Inflammatory macrophage treated with lipopolysaccharide for 4 hours (primary cell): ENCODE measurements at places on chromosomes 6 and 20.
A peak's percentile ranks its signal among the peaks of the same experiment; 100 is the strongest.

DNA sequence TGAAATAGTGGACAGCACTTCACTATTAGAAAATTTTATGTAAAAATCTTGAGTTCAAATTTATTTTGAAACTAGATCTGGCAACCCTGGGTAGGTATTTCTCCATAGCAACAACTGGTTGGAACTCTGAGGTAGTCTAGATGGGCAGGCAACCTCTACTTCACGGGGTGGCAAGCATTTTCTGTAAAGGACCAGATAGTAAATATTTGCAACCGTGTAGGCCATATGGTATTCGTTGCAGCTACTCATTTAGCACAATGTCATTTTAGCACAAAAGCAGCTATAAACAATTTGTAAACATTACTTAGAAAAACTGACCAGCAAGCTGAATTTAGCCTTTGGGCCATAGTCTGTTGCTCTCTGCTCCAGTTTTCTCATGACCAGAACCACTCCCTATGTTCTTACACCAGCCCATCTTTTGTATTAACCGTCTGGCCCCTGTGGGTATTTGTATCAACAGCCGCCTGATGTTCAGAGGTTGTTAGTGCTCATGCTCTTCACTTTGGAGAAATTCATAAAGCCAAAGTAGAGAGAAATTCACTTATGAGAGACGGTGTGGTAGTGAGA, 29.2 kb downstream of the LGSN start:
- DNase-seq, result no peak

DNA sequence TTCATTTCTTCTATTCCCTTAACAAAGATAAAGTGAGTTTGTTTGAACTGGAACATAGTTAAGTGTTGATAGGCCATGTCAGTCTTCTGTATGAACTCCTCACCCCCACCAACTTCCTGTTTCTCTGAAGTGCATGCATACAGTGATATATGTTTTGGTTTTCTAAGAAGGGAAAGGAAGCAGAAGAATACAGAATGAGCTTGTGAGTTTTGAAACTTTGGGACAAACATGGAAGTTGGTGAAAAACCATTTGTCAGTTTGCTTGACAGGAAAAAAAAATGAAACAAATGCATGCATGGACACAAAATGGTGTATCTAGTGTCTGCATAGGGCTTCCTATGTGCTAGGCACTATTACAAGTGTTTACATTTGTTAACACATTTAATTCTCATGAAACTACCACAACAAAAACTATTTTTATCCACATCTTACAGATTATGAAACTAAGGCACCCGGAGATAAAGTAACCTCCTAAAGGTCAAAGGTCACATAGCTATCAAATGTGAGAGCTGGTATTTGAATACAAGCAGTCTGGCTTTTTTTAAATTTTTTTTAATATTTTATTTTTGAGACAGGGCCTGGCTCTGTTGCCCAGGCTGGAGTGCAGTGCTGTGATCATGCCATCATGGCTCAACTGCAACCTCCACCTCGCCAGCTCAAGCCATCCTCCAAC, 105.9 kb downstream of the ADGRB3 start:
- DNase-seq, result peak; percentile 39

- DNase-seq, result peak; percentile 42
These were observed 402.8 kb upstream of the JAG1 start for GRCh38 chr20:11076434-11077105.

DNA sequence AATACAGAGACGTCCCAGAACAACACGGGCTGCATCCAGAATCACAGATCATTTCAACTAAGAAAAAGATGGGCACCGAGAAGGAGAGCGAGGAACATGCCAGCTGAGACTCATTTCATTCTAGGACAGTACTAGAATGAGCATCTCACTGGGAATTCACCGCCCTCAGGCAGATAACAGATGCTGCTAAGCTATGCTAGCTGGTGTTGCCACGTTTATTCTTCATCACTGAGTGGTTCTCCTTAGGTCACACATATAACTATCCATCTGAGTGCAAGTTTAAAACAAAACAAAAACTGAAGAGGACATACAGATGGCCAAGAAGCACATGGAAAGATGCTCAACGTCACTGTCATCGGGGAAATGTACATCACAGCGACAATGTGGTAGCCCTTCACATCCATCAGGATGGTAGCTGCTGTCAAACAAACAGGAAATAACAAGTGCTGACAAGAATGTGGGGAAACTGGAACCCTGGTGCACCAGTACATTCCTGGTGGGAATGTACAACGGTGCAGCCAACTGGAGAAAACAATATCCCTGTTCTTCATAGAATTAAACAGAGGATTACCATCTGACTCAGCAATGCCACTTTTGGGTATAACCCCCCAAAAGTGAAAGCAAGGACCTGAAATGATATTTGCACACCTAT, 97.6 kb downstream of the SLC22A23 start:
- DNase-seq, result no peak

DNA sequence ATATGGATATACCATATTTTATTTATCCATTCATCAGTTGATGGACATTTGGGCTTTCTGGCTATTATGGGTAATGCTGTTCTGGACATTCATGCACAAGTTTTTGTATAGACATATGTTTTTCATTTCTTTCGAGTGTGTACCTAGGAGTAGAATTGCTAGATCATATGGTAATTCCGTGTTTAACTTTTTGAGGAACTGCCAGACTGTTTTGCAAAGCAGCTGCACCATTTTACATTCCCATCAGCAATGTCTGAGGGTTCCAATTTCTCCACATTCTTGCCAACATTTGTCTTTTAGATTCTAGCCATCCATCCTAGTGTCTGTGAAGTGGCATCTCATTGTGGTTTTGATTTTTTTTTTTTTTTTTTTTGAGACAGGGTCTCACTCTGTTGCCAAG, 20.8 kb downstream of the SRC start:
- DNase-seq, result peak; percentile 31

- DNase-seq, result no peak
These were observed 29.8 kb upstream of the NEDD9 start for GRCh38 chr6:11262242-11262641.

DNA sequence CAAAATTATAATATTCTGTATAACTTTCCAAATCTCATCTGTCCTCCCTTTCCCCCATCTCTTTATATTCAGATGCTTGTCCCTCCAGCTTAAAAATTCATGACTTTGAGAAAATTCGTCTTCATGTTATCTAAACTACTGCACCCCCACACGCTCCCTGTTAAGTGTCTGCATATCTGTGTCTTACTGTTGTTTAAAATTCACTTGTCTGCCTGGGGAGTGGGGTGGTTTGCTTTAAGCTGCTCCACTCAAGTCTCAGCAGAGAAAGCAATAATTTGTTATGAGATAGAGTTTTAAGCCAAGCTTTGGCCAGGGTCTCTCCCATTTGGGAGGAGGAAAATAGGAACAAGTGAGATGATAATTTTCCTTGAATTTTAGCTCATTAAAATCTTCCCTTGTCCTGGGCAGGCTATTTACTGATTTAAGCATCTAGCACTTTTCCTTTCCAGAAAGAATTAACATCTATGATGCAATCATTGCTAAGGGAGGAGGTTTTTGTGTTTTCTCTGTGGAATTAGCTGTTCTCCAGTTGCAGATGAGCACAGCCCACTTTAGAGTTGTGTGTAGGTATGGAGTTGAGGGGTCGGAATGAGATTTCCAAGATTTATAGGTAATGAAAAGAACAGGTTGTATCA, 36.8 kb downstream of the MTHFD1L start:
- DNase-seq, result no peak

- DNase-seq, result peak; percentile 67
These were observed 95.9 kb upstream of the ADGRF1 start for GRCh38 chr6:47138046-47138445.

DNA sequence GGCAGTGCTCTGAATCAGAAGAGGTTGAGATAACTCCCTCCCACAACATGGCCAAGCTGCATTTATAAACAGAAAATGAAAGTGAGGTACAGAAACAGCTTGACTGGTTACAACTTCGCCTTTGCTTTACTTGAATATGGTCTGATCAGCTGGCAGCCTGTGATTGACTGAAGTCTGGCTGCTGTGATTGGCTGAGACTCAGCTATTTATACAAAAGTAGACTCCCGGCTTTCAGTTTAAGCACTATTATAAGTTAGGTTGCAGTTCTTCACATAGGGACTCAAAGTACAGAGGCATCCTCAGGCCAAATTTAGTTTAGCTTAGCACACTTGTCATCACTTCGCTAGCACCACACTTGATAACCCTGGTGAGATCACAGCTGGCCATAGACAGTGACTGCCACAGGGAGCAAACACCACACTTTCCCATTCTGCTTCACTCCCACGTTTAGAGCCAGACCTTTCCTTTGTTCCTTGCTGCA, 362.6 kb downstream of the EPM2A start:
- no peak for DNase-seq

- DNase-seq, result peak; percentile 54
These were observed 1.6 kb downstream of the TBC1D20 start for GRCh38 chr20:460707-461106.

- DNase-seq, result no peak
These were observed 1.9 kb downstream of the HEBP2 start for GRCh38 chr6:138405816-138406413.

- DNase-seq, result no peak
These were observed 54.2 kb downstream of the NFATC2 start for GRCh38 chr20:51488331-51488730.

- DNase-seq, result no peak
These were observed 386.1 kb upstream of the ZFP64 start for GRCh38 chr20:52577696-52578095.

DNA sequence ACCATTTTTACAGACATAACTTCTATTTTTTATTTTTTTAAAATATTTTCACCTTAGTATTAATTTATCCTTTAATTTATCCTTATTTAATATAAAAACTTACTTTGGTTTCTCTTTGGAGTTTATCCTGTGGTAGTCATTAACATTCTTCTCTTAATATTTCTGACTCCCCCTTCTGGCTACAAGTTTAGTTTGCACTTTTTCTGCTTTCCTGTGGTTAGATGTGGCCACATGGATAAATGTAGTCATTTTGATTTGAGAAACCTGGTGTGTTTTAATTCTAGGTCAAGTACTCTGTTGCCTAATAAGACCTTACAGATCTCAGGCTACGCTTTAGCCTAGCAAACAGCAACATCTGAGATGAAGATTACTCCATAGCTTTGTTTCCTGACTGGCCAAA, 1187.5 kb downstream of the HACE1 start:
- no peak for DNase-seq

GRCh38 chr6:2147766-2148448, 97.5 kb downstream of the GMDS start:
- no peak for DNase-seq

DNA sequence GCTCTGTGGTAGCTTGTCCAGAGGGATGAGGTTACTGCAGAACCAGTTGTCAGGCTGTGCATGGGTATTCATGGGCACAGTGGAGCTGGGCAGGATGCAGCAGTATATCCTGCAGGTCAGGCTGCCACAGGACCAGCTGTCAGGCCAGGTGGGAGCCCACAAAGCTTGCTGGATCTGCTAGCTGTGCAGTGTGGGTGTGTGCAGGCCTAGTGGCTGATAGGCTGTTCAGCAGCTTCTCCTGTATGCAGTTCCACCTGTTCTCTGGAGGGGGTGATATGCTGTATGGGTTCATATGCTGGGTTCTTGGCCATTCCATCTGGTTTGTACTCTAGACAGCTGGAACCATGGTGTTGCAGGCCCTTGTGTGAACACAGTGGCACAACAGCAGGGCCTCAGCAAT, 40.6 kb upstream of the TPD52L1 start:
- DNase-seq, result no peak

GRCh38 chr20:51529758-51530157, 12.8 kb downstream of the NFATC2 start:
- no peak for DNase-seq

- DNase-seq, result no peak
These were observed 39.2 kb downstream of the PREX1 start for GRCh38 chr20:48788486-48789072.

- DNase-seq, result no peak
These were observed 72.1 kb downstream of the KHDC1L start for GRCh38 chr6:73152966-73153757.

DNA sequence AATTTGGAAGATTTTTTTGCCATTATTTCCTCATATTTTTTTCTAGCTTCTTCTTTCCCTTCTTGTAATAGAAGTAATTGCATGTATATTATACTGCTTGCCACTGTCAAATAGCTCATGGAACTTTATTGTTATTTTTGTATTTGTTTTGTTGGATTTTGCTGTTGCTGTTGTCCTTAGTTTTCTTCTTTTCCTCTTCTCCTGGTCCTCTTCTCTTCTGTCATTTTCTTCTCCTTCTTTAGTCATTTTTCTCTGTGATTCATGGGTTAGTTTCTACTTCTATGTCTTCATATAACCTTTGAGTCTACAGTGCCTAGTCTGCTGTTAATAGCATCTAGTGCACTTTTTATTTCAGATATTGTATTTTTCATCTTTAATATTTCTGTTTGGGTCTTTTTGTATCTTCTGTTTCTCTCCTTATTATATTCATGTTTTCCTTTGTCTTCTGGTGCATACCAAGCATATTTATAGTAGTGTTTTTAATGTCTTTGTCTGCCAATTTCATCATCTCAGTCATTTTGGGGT, 226.2 kb downstream of the HIVEP2 start:
- DNase-seq, result no peak

DNA sequence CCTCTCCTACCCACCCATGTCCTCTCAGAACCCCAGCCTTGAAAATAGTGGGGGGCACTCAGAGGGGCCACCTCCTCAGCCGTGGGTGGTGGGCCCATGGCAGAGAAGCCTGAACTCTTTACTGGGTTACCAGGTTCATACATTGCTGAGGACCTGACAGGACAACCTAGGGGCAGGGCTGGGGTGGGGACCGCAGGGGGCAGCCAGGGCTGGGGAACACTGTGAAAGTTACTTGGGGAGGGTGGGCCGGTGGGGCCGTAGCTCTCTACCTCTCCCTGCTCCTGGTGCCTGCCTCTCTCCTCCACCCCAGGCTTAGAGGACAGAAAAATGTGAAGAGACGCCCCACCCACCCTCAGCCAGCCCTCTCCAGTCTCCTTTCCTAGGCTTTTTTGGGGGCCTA, 15.4 kb downstream of the MDFI start:
- DNase-seq, result no peak

- DNase-seq, result no peak
These were observed 44.6 kb downstream of the SUN5 start for GRCh38 chr20:32959351-32960221.

DNA sequence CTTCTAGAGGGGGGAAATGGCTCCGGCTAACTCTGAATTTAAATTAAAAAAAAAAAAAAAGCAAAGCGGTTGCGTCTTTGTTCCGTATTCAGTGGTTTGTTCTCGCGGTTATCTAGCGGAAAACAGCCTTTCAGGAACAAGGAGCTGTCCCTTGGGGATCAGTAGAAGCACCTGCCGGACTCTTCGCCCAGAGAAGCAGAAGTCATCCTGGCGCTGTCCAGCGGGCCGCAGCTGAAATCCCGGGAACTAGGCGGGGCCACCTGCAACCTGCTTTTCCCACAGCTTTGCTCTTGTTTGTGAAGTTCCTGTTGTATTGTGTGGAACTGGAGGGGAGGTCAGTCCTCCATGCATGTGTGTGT, 43.9 kb upstream of the GJE1 start:
- DNase-seq, result no peak

DNA sequence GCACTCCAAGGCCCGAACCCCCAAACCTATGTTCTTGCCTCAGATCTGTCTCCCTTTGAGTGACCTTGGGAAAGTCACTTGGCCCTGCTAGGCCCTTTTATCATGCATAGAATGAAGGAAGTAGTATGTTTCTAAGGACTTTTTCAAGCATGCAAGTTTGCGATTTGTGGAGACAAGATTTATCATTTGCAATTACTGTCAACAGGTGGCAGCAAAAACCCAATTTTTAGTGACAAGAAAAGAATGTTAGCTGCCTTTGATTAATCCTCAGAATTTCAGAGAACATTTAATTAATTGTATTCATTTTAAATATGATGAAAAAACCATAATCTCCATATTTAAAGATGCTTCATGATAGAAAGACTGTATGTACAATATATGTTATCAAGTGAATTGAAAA, 28.3 kb upstream of the PREP start:
- DNase-seq, result peak; percentile 43
